ENCODE measurements at places on chromosomes 7 and 10.

DNA sequence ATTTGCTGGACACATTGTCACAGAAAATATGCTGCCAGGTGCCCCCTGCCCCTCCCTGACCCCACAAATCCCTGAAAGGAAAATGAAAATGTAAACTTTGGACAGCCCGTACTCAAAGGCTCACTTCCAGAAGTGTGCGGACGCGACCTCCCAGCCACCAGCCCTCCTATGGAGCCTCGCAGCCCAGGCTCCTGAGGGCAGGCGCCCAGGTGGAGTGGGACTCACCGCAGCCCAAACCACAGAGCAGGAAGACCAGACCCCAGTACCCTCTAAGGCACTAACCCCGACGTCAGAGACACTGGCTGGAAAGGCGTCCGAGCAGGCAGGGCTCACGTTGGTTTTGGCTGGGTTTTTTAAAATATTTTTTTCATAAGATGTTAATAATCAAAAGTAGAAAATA lies 57.3 kb downstream of the CSGALNACT2 start:
- no peak for DNase-seq

- no peak for DNase-seq
Measured at GRCh38 chr7:84538268-84538667, 343.7 kb upstream of the SEMA3A start.

GRCh38 chr10:102424145-102424544 lies 3.5 kb downstream of the FBXL15 start:
- DNase-seq = no peak

DNA sequence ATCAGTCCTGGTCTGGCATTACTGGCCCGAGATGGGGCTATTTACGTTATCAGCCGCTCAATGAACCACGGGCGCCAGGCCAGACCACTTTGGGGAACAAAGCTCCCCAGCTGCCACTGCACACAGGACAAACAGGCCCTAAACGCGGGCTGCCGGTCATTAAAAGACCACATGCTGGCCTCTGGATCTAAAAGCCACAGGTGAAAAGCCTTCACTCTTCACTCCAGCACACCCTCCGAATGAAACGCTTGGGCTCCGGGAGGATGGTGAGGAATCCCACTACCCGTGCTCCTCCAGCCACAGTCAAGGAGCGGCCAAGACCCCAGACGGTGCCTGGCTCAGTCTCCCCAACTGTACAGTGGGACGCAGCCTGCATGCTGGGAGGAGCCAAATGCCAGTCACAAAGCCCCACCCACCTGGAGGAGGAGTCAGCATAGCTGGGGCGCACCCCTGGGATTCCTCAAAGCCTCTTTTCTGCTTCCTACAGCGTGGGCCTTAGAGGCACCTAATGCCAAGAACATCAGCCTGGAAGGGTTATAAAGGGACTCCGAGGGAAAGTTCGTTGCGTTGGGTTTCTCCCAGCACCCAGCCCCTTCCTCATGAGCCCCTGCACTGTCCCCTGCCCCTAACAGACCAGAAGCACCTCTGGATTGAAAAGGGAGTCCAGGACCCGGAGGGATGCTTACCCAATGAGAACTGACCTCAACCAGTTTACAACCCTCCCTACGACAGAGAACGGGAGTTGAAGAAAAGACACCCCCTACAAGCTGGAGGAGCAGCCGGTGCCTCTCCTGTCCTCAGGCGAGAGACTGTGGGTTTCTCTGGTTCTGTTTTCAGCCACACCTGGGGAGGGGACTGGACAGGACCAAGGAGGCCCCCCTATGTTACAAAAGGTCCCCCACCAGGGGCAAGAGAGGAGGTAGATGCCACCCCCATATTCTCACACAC lies 4.7 kb downstream of the PDGFA start:
- DNase-seq = no peak

DNA sequence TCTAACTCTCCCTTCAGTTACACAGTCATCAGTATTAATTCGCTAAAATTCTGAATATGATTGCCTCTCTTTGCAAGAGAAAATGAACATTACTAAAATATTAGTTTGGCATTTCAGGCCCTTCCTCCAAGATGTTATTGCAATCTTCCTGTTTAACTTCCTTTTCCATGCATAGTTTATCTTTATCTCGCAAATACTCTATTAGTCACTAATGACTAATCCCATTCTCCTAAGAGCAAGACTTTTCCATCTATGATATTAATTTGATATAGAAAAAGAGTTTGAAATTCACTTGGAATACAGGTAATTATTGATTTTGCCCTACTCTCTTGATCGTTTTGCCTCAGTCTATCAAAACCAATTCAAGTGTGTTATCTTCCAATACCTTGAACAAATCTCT lies 41.8 kb upstream of the SEMA3A start:
- no peak for DNase-seq

- DNase-seq = no peak
Measured at GRCh38 chr10:78229950-78230675, 196.4 kb downstream of the RPS24 start.
